ENCODE measurements at places on chromosomes 6 and 20. TPM values are rescaled to one million over a fixed set of nuclear protein-coding genes. Genes with fewer than 3 reads are reported as not detected.
A peak's percentile ranks its signal among the peaks of the same experiment; 100 is the strongest.

The TENT5A gene
- 44.4 TPM for total RNA-seq

GRCh38 chr20:64256282-64256935, 861 bp downstream of the PCMTD2 start:
- H3K27ac ChIP-seq = peak overlapping the region; percentile 96
- no peaks in the 10 kb centered on the region for H3K36me3 ChIP-seq
- DNase-seq = no peak
- no peaks in the 10 kb centered on the region for H3K27me3 ChIP-seq
- H3K4me3 ChIP-seq = peak overlapping the region; percentile 86
- H3K4me1 ChIP-seq = peaks cover 62% of the 10 kb centered on the region

DNA sequence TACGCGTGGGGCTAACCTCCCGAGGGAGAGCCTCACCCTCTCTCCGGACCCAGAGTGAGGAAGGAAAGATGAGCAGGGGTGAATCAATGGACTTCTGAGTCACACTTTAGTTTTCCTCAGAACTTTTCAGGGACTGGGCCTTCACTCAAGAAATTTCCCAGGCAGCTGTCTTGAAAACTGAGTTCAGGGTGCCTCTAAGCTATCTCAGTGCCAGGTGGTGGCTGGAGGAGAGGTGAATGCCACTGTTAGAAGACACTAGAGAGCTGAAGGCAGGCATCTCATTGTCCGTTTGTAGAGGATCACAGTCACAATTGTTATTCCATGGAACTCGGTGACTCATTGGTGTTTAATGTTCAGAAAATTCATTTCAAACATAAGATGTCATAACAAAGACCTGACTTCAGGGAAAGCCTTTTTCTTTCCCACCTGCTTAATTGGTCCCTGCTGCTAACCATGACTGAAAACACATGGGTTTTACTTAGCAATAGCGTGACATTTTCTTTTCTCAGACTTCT, 5.3 kb upstream of the SERPINB6 start:
- H3K4me3 ChIP-seq = no peak overlapping the region
- DNase-seq = no peak
- peaks cover 37% of the 10 kb centered on the region for H3K4me1 ChIP-seq
- no peaks in the 10 kb centered on the region for H3K27me3 ChIP-seq
- H3K36me3 ChIP-seq = no peaks in the 10 kb centered on the region

The NRN1 gene
- total RNA-seq = 8.8 TPM

The GHRH gene
- total RNA-seq = 0.93 TPM

DNA sequence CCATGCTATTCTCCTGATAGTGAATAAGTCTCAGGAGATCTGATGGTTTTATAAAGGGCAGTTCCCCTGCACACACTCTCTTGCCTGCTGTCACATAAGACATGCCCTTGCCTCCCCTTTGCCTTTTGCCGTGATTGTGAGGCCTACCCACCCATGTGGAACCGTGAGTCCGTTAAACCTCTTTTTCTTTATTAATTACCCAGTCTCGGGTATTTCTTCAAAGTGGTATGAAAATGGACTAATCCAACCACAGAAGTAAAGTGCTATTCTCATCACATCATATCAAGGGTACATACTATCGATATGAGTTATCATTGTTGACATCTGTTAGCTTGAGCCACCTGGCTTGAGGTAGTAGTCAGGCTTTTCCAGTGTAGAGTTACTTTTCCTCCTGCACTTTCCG, 2.3 kb downstream of the MANBAL start:
- DNase-seq = no peak
- H3K4me1 ChIP-seq = peaks cover 50% of the 10 kb centered on the region
- H3K4me3 ChIP-seq = no peak overlapping the region
- no peaks in the 10 kb centered on the region for H3K27me3 ChIP-seq
- no peak overlapping the region for H3K27ac ChIP-seq

DNA sequence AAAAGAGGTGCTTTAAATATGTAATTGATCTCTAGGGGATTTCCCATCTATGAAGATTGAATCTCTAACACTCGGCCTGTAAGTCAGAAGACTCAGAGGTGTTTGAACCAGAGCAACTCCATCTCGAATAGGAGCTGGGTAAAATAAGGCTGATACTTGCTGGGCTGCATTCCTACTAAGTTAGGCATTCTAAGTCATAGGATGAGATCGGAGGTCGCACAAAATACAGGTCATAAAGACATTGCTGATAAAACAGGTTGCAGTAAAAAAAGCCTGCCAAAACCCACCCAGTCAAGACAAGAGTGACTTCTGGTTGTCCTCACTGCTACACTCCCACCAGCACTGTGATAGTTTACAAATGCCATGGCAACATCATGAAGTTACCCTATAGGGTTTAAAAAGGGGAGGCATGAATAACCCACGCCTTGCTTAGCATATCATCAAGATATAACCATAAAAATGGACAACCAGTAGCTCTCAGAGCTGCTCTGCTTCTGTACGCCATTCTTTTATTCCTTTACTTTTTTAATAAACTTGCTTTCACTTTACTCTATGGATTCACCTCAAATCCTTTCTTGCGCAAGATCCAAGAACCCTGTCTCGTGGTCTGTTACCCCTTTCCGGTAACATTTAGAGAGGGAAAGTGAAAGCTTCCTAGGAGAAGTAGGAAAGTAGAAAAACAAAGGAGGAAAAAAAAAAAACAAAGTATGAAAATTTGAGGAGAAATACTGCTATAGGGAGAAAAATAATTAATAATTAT, 129.7 kb upstream of the PHACTR1 start:
- H3K27ac ChIP-seq = no peak overlapping the region
- no peaks in the 10 kb centered on the region for H3K27me3 ChIP-seq
- peaks cover 14% of the 10 kb centered on the region for H3K4me1 ChIP-seq
- no peak overlapping the region for H3K4me3 ChIP-seq
